CD4-positive, alpha-beta T cell treated with Interleukin-17A for 1 hour (primary cell): ENCODE measurements at places on chromosomes 11 and 22.

DNA sequence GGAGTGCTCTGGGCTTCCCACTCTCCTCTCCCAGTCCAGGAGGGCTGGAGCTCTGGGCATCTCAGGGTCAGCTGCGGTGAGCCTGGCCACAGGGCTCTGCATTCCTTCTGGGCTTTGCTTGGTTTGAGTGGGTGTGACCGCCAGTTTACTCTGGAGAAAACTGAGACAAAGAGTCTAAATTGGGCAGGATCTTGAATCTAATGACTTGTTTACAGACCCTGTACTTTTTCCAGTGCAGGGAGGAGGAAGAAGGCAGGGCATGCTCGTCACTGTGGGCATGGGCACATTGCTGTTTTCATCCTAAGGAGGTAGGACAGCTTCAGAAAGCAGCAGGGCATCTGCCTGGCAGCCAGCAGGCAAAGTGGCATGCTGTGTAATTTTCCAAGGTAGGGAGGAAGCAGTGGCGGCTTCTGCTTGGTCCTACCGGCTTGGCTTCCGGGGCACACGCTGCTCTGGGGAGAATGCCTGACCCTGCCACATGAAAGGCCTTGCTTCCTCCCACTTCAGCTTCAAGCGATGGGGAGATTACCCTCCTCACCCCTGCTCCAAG is 22.9 kb downstream of the FLI1 start:
- peak; percentile 67 for DNase-seq

GRCh38 chr11:59255281-59255680 is 42.6 kb upstream of the MPEG1 start:
- DNase-seq = no peak

- no peak for DNase-seq
Measured at GRCh38 chr11:118622376-118623268, 15.2 kb downstream of the PHLDB1 start.

- no peak for DNase-seq
Measured at GRCh38 chr11:791658-792534, 2.0 kb upstream of the CEND1 start.

DNA sequence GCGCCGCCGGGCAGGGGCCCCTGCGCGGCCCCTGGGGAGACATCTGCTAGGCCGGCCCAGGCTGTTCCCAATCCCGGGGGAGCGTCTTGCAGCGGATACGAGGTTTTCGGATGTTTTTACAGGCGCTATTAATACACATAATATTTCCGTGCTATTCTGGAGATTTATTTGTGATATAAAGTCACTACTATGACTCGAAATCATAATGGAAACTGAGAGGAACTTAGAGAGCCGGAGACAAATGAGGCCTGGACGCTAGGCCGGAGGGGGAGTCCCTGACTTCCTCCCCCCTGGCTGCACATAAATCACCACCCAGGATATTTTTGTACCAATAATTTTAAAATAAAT is 91.7 kb upstream of the ANO1 start:
- no peak for DNase-seq

GRCh38 chr11:113162592-113162962 is 151.8 kb upstream of the TTC12 start:
- no peak for DNase-seq

DNA sequence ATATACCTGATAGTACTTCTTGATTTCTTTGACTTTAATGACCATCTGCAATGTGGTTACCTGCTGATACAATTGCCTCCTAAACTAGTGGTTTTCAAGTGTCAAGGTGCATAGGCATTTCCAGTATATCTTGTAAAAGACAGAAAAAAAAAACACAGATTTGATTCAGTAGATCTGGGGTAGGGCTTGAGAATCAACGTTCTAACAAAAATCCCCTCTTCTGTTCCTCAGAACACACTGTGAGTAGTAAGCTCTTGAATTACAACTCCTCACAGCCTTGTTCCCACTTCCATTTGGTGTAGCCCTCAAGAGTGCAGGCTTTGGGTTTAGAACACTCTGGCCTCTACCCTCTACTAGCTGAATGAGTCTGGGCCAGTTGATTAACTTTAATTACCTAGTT is 78.0 kb upstream of the CTSC start:
- DNase-seq = no peak

GRCh38 chr11:106208760-106209159 is 131.3 kb downstream of the AASDHPPT start:
- no peak for DNase-seq
